ENCODE measurements at places on chromosomes 6 and 20.

DNA sequence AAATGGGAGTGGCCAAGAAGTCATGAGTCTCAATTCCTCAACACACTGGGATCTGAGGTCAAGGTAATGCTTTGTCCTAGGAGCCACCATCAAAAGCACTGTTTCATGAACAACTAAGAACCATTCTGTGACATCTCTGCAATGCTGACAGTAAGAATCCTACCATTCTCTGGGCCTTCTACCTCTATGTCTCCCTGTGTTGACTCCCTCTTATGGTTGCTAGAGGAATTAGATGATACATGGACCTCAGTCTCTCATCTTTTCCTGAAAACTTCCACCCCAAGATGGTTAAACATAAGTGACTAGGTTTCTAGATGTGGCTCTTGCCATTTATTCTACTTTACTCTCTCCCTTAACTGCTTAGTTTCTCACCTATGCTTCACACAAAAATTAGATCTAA, 9.1 kb downstream of the MTRF1L start:
- DNase-seq: no peak

GRCh38 chr6:153942361-153942760, 96.7 kb upstream of the OPRM1 start:
- no peak for DNase-seq

DNA sequence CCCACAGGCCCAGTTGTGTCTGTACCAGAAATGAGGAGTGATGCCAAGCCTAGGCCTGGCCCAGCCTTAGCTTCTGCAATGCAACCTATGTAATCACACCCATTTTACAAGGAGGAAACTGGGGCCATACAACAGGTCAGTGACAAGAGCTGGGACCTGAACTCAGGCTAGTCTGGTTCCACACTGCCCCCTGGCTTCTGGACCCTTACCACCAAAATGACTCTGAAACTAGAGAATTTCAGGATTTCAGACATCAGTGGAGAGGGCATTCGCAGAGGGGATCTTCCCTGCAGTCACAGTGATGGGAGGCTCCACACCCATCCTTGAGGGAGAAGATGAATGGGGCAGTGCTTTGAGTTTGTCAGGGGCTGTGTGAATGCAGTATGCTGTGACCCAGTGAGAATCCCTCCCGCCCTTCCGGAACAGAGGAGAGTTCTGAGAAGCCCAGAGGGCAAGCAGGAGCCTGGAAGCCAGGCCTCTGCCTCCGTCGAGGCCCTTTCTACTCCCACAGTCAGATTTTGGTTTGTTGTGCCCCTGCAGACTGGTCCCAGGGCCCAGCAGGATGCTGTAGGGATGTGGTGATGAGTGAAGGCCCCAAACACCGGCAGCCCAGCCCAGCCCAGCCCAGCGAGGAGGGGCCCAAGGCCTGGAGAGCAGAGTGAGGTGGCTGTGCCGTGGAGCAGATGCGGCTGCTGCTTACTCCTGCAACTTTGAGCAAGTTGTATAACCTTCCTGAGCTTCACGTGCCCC, 48.1 kb upstream of the MYL9 start:
- DNase-seq: no peak

DNA sequence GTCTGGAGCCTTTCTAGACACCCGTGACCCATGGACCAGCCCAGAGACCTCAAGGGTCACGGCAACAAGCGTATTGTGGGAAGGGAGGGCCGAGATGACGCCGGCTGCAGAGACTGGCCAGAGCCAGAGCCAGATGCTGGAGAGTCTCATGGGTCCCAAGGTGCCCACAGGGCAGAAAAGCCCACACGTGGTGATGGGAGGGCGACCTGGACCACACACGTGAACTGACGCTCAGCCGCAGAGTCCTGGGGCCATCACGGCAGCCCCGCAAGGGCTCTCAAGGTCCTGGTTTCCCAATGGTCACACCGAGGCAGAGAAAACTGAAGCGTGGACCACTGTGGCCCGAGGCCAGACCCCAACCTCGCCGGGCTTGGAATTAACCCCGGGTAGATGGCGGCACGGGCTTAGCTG, 92.6 kb downstream of the YTHDF1 start:
- DNase-seq: no peak

DNA sequence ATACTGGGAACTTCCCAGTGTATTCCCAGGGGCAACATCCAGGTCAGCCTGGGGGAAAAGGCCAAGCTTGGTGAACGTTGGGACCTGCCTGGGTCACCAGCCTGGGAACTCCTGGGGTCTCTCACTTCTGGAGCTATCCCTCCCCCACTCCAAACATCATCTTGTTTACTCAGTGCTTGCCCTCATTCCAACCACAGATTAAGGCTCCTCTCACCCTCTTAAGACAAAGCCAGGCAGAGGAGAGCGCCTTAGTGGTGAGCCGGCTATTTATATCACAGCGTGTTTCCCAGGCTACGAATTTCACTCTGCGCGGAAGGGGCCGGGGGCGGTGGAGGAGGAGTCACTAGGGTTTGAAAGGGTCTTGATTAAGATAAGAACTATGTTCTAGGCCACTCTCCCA, 12.1 kb downstream of the PRPH2 start:
- no peak for DNase-seq

DNA sequence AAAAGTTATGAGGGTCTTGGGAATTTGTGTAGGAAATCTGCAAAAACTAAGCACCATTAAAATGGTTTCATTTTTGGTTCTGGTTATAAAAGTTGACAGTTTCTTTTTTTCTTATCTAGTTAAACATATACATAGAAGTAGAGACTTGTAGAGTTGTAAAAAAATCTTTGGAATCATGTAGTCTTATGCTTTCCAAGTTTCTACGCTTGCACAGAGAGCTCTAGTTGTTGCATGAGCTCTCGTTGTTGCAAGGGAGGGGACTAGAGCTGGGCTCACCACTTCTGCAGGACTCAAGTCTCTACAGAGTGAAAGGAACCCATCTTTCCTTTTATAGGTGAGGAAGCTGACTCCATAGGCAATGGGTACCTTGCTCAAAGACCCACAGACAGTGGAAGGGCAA, 21.6 kb upstream of the CCN2 start:
- DNase-seq: no peak

DNA sequence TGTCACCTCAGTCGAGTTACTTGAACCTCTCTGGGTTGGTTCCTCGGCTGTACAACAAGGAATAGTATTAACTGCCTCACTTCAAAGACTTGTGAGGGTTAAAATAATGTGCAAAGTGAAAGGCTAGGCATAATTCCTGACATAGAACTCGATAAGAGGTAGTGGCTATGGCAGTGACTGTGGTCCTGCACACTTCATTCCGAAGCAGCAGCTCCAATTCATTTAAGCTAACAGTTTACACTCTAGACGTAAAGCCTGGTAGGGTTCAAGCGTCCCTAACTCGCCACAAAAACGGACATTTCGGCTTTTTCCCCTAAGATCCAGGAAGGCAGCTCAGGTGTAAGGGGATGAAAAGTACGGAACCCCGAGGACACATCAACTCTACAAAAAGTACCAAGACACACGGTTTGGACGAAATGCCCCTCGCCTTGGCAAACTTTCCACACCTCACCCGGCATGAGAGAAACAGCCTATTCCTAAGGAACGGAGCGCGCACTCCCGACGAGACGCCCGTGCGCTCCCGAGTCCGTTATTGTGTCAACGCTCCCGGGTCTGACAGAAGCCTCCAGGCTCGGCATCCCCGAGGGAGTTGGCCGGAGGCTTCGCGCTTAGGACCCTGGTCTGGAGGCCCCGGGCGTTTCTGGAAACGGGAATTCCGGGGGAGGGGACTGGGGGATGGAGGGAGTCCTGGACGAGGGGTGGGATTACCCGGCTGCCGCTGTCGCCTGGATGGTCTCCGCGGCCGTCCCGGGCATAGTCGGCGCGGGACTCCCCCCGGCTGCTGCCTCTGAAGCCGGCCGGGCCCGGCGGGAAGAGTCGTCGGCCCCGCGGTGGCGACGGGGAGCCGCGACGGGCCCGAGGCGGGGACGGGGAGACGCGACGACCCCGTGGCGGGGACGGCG, 937 bp downstream of the ZNF318 start:
- DNase-seq: no peak

- DNase-seq: no peak
These were observed 49.2 kb upstream of the GATA5 start for GRCh38 chr20:62525014-62525413.

DNA sequence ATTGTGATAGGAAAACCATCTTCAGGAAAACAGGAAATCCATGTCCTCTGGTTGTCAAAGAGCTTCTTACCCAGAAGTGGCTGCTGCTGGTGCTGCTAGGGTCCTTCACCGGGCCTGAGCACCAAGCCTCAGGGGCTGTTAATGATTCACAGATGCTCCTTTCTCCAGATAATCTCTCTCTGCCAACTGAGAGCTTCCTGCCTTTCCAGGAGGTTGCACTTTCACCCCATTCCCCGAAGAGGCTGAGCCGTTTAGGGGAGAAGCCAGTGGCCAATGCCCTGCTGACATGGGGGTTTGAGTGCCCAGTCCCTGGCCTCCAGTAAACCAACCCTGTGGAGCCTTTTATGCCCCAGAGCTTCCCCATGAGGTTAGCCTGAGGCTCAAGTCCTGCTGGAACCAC, 122.4 kb downstream of the CBLN4 start:
- DNase-seq: no peak

DNA sequence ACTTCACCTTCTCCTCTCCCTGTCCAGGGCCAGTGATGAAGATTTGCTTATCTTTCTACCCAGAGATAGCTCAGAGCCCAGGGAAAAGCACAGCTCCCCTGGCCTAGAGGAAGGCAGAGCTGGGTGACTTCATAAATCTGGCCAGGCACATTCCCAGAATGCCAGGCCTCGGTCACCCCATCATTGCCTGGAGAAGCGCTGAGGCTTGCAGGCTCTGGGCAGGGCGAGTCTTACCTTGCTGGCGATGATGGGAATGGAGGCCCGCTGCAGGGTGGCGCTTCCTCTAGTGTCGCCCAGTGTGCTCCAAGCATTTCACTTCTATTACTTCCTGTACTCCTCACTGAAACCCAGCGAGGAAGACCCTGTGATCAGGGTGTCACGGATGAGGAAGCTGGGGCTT, 60.1 kb downstream of the DAAM2 start:
- DNase-seq: no peak

- no peak for DNase-seq
These were observed 39.1 kb downstream of the MCM8 start for GRCh38 chr20:5989539-5989938.

DNA sequence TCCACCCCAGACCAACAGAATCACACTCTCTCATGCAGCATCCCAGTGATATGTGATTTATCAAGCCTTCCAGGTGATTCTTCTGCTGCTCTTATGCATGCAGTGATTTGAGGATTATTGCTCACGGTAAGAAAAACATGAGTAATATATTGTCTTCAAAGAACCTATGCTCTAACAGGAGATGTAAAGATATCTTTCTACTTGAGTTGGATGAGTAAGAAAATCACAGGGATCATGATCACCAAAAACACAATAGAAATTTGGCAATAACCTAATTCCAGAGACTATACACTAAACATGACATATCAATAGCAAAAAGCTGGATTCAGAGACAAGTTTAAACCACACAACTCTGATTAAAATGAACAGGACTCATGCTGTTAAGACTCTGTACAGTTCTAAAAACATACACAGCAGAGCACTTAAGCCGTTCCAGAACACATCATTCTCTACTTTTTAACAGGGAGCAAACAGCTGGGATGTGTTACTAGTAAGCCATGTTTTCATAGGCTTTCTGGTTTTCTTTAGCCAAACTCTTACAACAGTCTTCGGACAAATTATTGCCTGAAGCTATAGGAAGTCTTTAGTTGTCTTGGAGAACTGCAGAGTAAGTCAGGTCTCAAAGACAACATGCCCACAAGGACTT, 568.6 kb downstream of the HAO1 start:
- DNase-seq: no peak

DNA sequence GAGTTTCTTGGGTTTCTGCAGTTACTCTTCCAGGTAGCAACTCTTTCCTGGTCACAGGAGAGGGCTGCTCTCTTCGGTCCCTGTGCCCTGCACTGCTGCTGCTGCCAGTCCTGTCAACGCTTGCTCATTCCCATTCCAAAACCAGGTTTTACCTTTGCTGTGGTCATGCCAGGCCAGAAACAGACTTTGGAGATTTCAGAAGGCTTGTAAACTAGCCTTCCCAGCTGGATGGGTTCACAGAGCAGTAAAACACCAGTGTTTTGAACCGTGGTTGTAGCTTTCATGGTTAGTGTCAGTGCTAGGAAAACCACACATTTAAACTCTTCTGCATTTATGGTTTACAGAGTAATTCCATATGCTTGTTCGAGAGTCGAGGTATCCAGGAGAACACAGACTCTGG, 16.2 kb downstream of the ARFGEF2 start:
- DNase-seq: no peak

GRCh38 chr6:18262702-18263417, 1.5 kb downstream of the DEK start:
- DNase-seq: peak; percentile 37

- no peak for DNase-seq
These were observed 54.5 kb downstream of the KIAA0408 start for GRCh38 chr6:127404594-127405178.

DNA sequence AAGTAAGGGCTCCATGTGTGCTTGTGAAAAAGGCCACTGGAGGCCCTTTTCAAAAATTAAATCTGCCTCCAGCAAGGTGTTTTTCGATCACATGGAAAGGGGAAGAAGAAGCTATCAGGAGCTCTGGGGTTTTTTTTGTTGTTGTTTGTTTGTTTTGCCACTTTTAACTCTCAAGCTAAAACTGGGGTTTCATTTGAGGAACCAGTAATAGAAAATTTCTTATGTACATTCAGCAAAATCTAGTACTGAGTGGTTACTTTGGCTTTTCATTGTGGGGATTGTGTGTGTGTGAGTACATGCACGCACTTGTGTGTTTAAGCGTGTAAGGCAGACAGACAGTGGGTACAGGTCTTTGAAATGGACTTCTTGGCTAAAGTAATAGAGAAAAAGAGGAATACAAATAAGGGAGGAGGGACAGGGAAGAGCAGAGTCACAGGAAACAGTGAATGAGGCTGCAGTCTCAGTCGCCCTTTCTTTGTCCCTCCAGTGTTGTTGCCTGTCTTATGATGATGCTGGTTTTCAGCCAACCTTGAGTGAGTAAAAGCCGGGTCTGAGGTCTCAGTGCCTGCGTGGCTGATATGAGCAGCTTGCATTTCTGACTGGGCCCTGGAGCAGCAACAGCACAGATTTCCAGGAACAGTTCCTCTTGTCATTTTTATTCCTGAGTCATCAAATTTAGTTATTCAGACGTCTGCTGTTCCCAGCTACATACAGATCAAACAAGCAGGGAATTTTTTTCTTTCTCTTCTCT, 26.2 kb downstream of the SLC16A10 start:
- DNase-seq: no peak

DNA sequence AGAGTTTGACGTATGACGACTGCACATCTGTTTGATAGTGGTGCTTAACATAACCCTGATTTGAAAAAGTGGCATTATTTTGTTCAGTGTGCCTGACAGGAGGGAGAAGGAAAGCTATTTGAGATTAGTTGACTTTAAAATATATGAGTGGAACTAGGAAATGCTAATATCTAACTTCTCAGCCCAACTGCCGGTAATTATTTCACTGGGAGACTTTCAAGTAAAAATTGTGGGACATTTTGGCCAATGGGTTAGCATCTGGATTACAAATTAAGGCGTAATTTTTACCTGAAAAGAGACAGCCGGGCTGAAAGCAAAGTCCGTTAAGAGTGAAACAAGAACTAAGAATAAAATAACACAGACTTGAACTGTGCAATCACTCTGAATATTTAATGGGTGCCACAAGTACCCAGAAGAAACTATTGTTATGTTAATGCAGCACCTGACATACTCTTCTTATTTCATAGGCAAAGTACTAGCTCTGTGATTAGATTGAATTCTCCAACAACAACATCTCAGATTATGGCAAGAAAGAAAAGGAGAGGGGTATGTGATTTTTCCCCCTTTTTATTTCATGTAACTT, 2.0 kb downstream of the HEY2 start:
- DNase-seq: no peak

Measured in GM12891 (cell line).